ENCODE measurements at places on chromosomes 16 and 17. TPM values are rescaled to one million over a fixed set of nuclear protein-coding genes. Genes with fewer than 3 reads are reported as not detected.

DNA sequence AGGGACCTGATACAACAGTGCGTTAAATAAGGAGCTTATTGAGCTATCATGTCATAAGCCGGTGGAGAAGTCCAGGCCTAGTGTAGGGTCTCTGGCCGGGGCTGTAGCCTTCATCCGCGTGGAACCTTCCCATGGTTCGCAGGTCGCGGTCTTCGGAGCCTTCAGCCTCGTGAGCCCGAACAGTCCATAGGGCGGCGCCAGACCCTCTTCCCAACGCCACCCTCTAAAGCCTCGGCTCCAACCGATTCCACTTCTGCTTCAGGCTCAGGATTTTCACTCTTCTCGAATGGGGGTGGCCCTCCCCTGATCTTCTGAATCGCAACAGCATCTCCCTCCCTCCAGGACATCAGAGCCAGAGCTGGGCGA is 10.3 kb upstream of the BRCA1 start:
- DNase-seq = no peak

GRCh38 chr17:66938656-66939055 is 25.9 kb upstream of the CACNG4 start:
- DNase-seq = no peak

GRCh38 chr17:37826497-37827430 is 81.9 kb upstream of the HNF1B start:
- no peak for DNase-seq

- no peak for DNase-seq
These were observed 4.5 kb downstream of the MAF start for GRCh38 chr16:79595931-79596450.

- no peak for DNase-seq
These were observed 7.6 kb upstream of the PKMYT1 start for GRCh38 chr16:2987833-2988232.

- DNase-seq = no peak
These were observed 35.3 kb downstream of the FAM20A start for GRCh38 chr17:68565661-68566441.

- peak; percentile 31 for DNase-seq
These were observed 21.7 kb downstream of the SLC25A10 start for GRCh38 chr17:81733507-81734404.

DNA sequence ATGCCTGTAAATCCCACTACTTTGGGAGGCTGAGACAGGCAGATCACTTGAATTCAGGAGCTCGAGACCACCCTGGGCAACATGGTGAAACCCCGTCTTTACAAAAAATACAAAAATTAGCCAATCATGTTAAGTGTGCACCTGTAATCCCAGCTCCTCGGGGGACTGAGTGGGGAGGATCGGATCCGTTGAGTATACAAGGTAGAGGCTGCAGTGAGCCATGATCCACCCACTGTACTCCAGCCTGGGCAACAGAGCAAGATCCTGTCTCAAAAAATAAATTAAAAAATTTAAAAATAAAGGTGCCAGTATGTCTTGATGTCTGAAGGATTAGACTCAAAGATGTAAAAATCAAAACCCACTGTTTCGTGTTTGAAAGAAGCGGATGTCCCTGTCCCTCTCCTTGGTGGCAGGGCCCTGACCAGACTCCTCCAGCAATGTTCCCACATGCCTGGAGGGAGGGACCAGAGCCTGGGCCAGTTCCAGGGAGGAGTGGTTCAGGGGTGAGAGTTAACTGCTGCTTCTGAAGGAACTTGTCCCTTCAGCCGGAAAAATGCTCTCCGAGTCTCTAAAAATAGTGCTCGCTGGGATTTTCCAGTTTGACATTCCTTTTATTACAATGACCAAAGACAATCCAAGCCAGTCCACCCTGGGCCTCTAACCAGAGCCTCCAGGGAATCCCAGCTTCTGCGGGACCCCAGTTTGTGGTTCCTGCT is 9.4 kb upstream of the CMTM4 start:
- DNase-seq = no peak

Gene HIC1
- 42.7 TPM for total RNA-seq

Gene PRR35
- total RNA-seq = not detected

Gene TMEM11
- total RNA-seq = 29.8 TPM

Gene SERPINF2
- 0.33 TPM for total RNA-seq

Gene GNG13
- total RNA-seq = not detected

Gene RASD1
- total RNA-seq = 1.1 TPM
